ENCODE measurements at places on chromosomes 4 and X. TPM values are rescaled to one million over a fixed set of nuclear protein-coding genes. Genes with fewer than 3 reads are reported as not detected.

- no peak for DNase-seq
Measured at GRCh38 chr4:7358100-7358735, 76.5 kb downstream of the PSAPL1 start.

- DNase-seq, result no peak
Measured at GRCh38 chrX:65997978-65998717, 41.7 kb downstream of the VSIG4 start.

Gene TKTL2
- total RNA-seq, result not detected

DNA sequence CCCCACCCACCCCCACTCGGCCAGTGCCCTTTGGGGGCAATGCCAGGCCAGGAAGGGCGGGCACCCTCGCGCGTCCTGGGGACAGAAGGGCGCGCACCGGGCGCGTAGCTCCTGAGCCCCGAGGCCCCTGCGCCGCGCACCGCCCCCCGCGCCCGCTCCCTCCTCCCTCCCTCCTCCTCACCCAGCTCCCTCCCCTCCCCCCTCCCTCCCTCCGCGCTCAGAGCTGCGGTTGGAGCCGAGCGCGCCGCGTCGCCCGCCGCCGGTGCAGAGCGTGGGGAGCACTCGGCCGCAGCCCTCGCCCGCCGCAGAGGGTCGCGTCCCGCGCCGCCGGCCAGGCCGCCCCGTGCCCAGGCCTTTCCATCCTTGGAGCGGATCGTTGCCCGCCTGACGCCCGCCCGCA, at the start of gene ATP2B3:
Gene ATP2B3, plus strand, starts transcription at position 220 of the 400 bp plus-strand sequence. CDS start 18,606 bp downstream, outside the sequence.
- no peak for DNase-seq

All from activated naive CD8-positive, alpha-beta T cell treated with anti-CD3 and anti-CD28 coated beads, Interleukin-2, amount 10 ng/mL, durations not matched to agents 7 days and 5 days (primary cell).